Activated T-helper 2 cell treated with anti-CD3 and anti-CD28 coated beads, Interferon-gamma antibody, Interleukin-2, Interleukin-4, amounts not matched to agents 10 μg/mL and 5 μg/mL and 100 μg/mL, durations not matched to agents 14 hours and 24 hours and 36 hours (primary cell): ENCODE measurements at places on chromosomes 3 and 15. TPM values are rescaled to one million over a fixed set of nuclear protein-coding genes. Genes with fewer than 3 reads are reported as not detected.

Gene ST8SIA2
- total RNA-seq = not detected in 2 replicates

DNA sequence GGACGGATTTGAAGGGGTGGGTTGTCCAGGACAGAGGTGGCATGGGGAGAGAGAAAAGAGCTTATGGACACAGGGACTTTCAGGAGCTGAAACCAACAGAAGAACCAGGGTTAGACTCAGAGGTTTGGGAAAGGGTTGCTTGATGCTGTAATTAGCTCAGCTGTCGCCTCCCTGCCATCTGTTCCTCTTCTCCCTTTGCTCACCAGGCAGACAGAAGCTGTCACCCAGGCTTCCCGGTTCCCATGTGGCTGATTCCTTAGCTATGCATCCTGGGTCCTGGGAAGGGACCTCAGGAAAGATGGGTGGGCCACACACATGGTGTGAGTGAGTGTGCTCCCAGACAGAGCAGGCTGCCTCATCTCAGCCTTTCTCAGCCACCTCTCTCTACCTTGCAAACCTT is 14.1 kb downstream of the PTPN23 start:
- no peak for DNase-seq

DNA sequence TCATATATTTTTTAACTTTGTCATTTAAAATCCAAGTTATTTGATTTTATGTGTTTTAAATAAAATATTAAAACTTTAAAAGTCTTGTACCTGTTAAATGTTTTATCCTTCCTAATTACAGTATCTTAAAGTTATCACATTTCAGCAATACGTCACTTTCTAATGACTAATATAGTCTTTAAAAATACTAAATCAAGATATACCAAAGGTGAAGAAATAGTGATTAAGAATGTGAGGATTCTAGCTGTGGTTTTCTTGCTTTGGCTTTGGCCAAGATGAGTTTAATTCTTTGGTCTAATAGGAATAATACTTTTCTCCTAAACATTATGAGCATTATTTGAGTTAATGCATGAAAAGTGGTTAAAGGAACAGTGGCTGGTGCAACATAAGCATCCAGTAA is 13.9 kb downstream of the SETD5 start:
- DNase-seq = no peak

Gene TMEM207
- total RNA-seq = not detected in 2 replicates

- no peak for DNase-seq
Measured at GRCh38 chr3:104916971-104917370, 449.7 kb upstream of the ALCAM start.

DNA sequence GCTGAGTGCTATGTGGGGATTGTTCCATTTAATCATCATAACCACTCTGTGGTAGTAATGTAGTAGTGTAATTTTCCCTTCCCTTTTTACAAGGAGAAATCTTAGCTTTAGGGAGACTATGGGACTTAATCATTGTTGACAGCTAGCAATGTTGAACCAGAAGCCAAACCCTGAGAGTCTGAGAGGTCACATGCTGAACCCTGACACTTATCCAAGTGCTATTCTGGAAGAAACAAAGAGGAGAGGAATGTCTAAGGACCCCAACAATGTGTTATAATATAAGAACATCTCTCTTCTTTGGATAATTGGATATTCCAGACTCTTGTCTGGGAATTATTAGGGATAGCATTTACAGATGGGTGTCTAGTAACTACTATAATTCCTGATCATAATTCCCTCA is 58.4 kb downstream of the GAP43 start:
- no peak for DNase-seq

- DNase-seq = no peak
Measured at GRCh38 chr15:98651036-98651481, 2.7 kb downstream of the IGF1R start.

GRCh38 chr15:77577366-77577950 is 55.3 kb downstream of the LINGO1 start:
- no peak for DNase-seq

DNA sequence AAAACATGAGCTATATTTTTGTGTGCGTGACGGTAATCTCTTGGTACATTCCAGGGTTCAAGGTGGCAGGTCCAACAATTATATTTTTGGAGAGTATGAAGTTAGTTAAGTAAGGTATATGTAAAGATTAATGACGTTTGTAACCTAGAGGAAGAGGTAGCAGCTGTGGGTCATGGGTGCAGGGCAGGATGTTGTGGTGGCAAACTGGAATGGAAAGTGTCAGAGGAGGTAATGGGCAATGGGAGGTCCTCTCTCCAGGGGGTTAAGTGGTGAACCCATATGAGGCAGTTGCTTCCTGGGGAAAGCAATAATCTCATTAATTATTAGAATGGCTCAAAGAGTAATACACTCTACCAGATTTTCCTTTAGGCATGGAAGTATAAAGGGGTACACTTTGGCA is 1.0 kb upstream of the CD200R1L start:
- DNase-seq = peak; percentile 37

DNA sequence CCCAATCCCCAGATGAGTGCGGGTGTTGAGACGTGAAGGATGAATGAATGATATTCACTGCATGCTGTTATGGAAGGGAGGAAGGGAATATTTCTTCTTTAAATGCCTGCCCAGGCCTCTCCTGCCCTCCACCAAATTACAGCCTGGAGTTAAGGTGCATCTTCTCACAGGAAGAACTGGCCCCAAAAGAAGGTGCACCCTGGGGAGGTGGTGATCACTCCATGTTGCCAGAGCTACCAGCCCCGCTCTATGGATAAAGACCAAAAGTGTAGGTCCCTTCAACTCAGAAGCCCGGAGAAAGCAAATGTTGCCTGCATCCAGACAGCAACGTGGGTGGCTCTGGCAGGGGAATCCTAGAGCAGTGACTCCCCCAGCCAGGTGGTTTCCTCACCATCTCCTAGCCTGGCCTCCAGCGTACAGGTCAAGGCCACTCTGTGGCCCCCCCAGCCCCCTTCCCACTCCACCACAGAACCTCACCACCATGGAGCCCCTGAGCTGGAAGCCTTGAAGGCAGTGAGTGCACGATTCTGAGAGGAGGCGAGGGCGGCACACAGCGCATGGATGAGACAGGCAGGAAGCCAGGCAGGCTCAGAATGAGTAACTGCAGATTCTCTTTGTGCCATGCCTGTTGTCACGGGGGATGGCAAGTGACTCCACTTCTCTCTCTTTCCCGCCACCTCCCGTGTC is 3.5 kb upstream of the VIPR1 start:
- DNase-seq = no peak

GRCh38 chr15:41462084-41462795 is 31.4 kb upstream of the ITPKA start:
- DNase-seq = no peak

GRCh38 chr3:194321693-194322640 is 29.2 kb downstream of the CPN2 start:
- no peak for DNase-seq
